ENCODE measurements at places on chromosomes 1 and 21.

GRCh38 chr1:10916311-10916710 is 96.1 kb upstream of the TARDBP start:
- DNase-seq: no peak

DNA sequence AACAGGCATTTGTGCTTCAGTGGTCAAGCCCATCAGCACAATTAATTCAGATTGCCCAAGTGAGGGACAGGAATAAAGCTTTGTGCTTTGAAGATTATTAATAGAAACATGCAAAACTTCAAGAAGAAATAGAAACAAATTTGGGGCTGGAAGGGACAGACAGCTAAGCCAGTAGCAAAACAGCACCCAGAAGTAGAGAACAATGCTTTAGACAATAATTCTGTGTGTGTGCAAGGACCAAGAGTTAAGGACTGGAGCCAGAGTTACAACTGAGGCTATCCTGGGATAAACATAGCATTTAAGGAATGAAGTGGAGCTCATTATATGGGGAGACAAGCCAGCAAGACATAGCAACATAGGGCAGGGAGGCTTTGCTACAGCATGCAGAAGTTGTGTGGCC is 251.9 kb upstream of the DAB1 start:
- DNase-seq: no peak

DNA sequence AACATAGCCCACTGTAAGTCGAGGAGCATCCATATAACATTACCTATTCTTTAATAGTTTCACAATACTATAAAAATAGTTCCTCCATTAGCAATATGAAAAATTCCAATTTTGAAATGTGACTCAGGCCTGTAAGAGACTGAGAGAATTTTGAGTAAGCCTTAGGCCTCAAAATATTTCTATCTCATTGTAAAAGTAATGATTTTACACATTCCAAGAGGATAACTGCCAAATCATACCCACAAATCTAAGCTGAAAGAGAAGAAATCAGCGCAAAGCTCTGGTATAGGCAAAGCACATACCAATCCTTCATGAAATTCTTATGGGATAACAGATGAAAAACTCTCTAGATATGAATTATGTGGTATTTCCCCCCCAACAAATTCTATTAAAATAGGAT is 144.1 kb downstream of the CDC42BPA start:
- DNase-seq: no peak

GRCh38 chr1:42742617-42743316 is 2.7 kb upstream of the CLDN19 start:
- DNase-seq: no peak

DNA sequence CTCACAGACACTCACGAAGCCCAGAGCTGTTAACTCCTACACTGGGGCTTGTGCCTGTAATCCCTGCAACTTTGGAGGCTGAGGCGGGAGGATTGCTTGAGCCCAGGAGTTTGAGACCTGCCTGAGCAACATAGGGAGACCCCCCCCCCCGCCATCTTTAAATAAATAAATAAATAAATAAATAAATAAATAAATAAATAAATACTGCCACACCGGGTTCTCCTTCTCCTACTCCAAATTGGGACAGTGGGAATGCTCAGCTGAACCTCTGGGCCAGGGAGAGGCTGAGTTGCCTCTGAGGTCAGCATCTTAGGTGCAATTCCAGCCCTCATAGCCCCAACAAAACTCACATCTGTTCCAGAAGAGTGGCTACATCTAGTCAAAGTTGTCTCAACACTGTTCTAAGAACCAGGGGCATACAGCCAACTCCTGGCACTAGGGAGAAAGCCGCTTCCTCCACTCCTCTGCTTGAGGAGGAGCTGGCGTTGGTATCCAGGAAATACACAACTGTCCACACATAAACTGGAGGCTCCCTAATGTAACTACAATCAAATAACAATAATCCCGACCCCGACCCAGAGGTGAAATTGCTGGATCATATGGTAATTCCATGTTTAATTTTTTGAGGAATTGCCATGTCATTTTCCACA is 27.0 kb downstream of the C1orf216 start:
- DNase-seq: no peak

GRCh38 chr1:161998811-161999210 is 24.9 kb downstream of the OLFML2B start:
- no peak for DNase-seq

DNA sequence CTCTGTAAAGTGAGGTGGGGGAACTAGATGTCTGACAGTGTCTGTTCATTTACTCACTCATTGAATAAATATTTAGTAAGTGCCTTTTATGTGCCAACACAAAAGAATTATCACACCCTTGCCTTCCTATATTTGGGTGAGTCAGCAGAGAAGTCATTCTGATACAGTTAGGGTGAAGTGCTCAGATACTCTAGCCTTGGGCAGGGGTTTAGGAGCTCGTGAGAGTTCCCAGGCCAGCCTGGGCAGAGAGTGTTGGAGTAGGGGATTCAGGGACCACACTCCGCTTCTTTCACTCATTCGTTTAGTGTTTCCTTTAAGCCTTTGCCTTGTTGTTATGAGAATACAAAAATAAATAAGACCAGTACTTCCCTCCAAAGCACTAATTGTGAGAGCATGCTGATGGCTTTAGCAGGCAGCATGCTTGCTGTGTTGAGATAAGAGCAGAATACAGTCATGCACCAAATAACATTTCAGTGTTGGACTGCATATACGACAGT is 83.9 kb downstream of the DYRK1A start:
- no peak for DNase-seq

DNA sequence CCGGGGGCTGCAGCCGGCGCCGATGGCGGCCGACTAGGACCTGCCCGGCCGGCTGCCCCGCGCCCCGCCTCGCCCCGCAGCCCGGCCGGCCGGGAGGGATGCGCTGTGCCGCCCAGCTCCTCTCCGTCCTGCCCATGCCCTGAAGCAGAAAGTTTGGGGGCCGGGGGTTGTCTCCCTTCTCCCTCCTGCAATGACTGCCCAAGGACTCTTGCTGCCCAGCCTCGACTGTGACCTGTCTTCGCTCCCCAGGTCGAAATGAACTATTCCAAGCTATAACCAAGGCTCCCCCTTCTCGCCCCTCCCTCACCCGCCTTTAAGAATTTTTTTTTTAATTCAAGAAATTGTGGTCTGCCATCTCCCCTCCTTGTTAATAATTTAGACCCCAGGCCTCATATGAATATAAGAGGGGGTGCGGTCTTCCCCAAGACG is 361 bp downstream of the TMCC2 start:
- no peak for DNase-seq

DNA sequence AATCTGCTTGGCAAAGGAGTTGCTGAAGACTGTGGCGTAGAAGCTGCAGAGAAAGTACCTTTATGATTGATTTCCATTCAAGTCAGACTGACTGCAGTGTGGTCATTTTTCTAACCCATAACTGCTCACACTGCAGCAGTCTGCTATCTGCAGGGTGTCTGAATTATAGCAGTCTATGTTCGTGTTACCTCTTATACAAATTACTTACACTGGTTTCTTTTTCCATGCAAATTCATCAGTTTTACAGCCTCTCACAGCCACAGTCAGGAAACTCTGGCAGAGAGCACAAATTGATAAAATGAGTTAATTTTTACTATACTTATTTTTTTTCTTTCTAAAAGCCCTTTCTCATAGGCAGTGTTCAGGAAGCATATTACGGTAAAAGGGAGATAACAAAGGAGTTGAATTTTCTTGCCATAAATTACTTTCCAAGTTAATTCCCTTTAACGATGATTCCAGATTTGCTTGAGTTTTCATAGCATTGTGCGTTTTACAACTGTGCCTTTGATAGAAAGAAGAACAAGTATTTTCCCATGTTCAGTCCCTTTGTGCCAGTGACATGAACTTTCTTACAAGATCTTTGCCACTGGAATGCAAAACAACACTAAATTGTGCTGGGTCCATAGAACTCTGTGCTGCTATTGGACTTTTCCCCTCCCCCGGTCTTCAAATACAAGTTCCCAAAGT is 261.5 kb downstream of the NFIA start:
- DNase-seq: no peak

GRCh38 chr1:92901699-92902405 is 59.4 kb downstream of the DIPK1A start:
- DNase-seq: no peak

GRCh38 chr1:151864411-151864810 is 10.9 kb upstream of the THEM5 start:
- DNase-seq: no peak

GRCh38 chr1:68449901-68450300 is at the start of gene RPE65:
Gene RPE65 (minus strand): TSS chr1:68449954. CDS start chr1:68449905, 49 bp downstream.
- DNase-seq: no peak

- no peak for DNase-seq
These were observed 27.9 kb downstream of the MORC3 start for GRCh38 chr21:36347962-36348328.

DNA sequence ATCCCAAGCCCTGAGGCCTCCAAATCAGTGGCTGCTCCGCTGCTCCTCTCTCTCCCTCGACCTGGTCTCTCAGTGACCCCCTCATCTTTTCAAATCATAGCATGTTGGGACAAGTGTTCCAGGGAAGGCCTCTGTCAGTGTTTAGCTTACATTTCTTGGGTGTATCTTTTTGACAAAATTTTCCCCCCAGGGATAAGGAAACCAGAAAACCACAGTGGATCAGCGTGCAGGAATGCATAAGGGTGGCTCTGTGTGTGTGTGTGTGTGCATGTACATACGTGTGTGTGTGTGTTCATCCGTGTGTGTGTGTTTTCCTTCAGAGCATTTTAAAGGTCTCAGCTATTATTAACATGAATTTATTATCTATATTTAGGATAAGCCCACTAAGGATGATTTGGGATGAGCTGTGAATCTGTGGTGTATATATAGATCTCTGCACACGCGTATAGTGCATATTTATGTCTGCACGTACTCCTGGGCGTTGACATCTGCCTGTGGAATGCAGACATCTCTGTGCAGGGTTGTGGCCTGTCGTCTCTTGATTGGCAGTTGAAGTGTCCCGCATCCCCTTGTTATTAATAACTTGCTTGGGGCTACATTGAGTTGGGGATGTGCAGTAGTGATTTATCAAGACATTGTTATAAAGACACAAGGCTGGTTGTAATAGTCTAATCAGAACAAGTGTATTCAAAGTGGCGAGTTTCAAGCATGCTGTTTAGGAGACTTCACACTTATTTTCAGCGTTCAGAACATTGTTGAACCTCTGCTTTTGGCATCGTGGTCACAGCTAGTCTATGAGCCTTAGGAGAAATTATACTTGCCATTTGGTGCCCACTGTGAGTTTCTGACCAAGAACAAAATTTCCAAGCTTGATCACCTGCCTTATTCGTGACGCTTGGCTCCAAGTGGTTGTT is 55.6 kb downstream of the GALNT2 start:
- DNase-seq: no peak

DNA sequence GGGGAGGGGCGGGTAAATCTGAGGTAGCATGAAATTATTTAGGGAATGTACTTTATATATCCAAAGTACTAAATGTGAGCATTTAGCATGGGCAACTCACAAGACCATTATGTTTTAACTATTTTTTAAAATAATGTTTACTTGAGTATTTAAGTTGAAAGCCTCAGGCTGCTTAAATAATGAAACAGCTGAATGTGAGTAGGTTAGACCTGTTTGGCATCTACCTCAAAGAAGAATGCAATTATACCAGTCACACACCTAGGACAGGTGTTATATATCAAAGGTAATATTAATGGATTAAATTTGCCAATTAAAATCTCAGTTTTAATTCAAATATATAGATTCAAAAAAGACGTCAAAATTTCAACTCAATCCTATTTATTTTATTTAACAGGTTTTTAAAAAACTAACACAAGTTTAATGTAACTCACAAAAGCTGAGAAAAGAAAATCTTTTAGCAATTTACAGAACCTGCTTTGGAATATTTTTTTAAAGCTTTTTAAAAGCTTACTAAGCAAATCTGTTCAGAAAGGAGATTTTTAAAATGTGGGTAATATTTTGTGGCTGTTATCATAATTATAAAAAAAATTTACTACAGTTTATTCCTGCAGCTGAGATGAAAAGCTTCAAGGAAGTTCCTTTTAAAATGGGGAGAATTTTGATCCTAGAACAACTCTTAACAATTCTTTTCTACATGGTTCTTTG is 104.6 kb upstream of the LBR start:
- no peak for DNase-seq

GRCh38 chr1:204219971-204220616 is 6.3 kb upstream of the GOLT1A start:
- no peak for DNase-seq

- DNase-seq: no peak
These were observed 7.5 kb downstream of the MFSD2A start for GRCh38 chr1:39962450-39962825.

DNA sequence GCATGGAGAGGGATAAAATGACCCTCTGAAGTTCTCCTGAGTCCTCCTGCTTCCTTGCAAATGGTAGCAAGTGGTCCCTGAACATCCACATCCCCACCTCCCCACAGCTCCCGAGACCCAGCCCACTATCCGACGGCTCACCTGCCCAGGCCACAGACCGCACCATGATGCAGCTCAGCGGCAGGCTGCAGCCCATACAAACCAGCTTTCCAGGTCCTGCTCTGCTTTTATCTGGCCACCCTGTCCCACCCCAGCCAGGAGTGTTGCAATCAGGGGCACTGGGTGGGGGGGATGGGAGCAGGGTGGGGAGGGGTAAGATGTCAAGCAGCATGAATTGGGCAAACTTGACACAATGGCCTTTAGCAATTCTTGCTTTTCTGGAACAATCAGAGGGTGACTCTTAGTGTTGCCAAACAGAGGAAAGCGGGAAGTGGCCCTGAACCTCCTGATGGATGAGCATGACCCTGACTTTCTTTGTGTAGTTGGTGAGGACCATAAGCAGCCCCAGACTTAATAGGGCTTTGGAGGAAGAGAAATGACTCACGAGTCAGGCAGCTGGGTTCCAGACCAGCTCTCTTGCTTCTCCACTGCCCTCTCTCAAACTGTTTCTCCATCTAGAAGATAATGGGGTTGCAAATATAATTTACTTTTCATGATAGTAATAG is at the start of gene CHIT1:
CHIT1 (minus strand) TSS at position 203 of the 665 bp plus-strand sequence; CDS start at position 166, 37 bp downstream.
- no peak for DNase-seq

GRCh38 chr1:229557200-229557850 is 1.2 kb downstream of the ABCB10 start:
- no peak for DNase-seq

GRCh38 chr1:51699391-51699790 is 82.5 kb downstream of the OSBPL9 start:
- no peak for DNase-seq

DNA sequence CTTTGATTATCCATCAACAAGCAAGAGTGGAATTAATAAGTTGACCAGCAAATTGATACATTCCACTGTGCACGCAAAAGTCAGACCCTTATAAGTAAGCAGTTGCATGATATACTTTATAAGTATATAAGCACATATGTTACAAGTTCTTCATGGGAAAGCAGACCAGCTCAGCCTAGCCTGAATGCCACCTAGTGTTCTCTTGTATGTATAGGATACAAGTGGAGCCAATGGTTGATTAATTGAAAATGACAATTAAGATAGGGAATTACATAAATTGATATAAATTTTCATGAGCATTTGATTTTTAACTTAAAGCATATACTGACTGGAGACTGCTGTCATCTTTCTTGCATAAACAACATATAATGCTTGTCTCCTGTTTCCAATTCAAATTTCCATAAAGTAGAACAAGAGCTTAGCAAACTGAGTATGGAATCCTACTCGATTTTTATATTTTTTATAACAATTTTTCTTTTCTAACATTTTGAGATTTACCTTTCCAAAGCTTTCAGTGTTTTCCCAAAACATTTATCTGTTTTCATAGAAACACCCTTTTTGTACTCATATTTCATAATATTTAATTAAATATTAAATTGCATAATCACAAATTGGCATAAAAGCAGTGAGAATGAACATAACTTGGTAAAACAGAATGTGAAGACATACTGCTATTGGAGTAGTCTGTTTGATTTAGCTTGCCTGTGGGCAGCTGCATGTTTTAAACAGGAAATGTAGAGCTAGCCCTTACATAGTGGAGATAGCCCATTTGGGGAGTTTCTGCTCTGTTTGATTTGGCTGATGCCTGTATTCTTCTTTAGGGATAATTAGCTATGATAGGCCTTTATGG is 62.8 kb downstream of the MAGI3 start:
- DNase-seq: no peak
